Neural crest cell (in vitro differentiated cells): ENCODE measurements at places on chromosomes 4 and X.

GRCh38 chr4:47863486-47863885 is 25.6 kb upstream of the CORIN start:
- DNase-seq, result no peak

DNA sequence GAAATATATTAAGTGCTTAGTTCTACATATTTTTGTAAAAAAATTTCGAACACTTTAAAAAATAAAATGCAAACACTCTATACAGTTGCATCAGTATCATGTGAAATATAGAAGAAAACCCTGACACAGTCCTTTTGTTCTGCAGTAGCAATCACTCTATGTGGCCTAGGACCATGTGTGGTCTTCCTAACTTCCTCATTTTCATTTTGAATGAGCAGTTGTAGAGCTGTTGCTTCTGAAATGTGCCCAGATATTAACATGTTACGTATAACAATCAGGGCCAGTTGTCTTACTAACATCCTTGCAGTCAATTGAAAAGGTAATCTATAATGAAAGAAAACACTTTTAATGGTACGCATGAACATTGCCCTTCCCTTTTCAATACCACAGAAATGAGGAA is 107.9 kb downstream of the ZNF827 start:
- no peak for DNase-seq

GRCh38 chrX:118534716-118535493 is 39.3 kb downstream of the DOCK11 start:
- DNase-seq, result no peak

DNA sequence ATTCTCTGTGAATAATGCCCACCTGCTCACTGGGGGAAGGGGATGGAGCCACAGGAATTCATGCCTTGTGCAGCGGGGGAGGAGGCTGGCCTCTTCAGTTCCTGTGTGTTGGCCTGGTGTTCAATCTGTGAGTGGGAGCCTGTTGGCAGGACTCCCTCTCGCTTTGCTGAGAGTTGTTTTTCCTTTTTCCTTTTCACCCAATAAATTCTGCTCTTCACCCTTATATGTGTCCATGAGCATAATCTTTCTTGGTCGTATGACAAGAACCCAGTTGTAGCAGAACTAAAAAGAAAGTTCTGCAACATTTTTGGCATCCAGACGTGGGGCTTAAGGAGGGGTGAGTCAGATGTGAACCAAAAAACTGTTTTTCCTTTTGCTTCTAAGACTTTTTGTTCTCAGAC is 235.2 kb upstream of the HDX start:
- no peak for DNase-seq

GRCh38 chrX:97145934-97146333 is 262.2 kb downstream of the RPA4 start:
- DNase-seq, result no peak

DNA sequence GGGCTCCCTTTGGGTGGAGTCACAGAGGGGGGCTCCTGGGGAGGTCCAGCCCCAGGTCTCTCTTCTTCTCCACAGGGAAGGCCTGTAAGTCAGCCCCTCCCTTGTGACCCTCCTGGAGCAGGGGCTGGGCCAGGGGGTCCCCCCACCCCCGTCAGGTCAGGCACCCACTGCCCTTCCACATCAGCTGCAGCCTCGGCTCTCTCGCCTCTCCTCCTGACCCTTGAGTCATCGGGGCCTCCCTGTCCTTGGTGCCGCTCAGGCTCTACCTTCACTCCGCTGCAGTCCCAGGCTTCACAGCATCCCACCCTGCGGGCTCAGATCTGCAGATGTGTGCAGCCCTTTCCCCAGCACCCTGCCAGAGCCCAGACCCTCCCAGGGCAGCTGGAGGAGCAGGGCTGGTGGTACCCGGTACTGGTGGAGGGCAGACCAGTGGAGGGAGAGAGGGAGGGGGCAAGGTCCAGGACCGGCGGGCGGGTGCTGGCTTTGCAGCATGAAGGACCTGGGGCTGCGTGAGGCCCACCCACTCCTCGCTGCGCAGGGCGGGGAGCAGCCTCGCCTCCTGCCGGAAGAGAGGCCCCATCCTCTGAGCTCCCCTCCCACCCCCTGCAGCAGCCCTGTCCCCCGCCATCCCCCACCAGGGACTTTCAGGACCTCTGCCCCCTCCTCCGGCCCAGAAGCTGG is 117.1 kb downstream of the FAM53A start:
- no peak for DNase-seq

- no peak for DNase-seq
Measured at GRCh38 chr4:23853986-23854660, 35.7 kb downstream of the PPARGC1A start.

DNA sequence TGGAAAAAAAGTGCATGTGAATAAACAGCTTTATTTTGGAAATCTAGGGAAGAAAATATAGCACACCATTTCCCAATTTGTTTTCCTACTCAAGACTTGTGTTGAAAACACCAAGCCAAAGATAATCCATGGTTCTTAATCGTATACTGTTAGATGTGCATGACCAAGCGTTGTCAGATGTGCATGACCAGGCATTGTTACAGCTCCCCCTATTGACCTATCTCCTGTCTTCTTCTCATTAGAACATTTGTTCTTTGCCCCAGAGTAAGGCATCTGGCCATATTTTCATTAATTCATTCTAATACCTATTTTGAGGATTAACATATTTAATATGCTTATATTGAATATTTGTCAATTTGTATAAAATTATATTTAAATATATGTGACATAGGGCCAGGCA is 14.4 kb upstream of the VCX start:
- no peak for DNase-seq

- DNase-seq, result no peak
Measured at GRCh38 chr4:145930592-145930991, 8.0 kb downstream of the ZNF827 start.

DNA sequence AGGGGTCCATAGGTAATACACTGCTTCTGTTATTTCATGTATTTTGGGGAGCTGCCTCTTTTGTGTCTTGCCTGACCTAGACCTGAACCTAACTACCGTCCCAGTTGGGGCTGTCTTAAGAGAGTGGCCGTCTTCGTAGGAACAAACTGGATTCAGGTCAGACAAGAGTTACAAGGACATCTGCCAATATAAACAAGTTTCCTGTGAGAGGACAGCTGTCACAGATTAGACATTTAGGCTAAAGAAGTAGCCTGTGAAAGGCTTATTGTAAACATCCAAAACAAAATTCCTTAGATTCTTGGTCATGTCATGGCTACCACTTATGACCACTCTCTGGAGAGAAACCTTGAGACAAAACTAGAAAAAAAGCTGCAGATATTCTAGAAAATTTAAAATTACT is 797.6 kb upstream of the AADAT start:
- DNase-seq, result no peak

DNA sequence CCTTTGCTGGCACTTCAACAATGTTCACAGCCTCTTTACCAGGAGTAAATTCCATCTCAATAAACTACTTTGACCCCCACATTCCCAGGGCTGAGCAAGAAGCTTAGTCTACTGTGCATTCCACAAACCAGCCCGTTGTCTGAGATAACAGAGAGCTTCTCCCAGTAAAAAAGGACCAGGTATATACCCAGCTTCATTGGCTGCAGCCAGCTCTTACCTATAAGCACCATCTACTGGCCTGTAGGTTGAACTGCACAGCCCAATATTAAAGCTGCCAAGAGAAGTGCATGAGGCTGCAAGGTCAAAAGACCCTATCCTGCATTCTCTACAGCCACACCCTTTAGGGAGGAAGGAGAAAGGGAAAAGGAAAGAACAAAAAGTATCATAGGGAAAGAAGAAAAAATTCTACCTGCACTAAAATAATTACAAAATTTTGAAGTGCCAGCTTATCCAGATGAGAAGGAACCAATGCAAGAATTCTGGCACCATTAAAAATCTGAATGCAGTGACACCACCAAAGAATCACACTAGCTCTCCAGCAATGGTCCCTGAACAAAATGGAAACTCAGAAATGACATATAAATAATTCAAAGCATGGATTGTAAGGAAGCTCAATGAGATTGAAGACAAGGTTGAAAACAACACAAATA is 45.7 kb upstream of the INTU start:
- DNase-seq, result no peak
